ENCODE measurements at places on chromosomes 16 and 17.

DNA sequence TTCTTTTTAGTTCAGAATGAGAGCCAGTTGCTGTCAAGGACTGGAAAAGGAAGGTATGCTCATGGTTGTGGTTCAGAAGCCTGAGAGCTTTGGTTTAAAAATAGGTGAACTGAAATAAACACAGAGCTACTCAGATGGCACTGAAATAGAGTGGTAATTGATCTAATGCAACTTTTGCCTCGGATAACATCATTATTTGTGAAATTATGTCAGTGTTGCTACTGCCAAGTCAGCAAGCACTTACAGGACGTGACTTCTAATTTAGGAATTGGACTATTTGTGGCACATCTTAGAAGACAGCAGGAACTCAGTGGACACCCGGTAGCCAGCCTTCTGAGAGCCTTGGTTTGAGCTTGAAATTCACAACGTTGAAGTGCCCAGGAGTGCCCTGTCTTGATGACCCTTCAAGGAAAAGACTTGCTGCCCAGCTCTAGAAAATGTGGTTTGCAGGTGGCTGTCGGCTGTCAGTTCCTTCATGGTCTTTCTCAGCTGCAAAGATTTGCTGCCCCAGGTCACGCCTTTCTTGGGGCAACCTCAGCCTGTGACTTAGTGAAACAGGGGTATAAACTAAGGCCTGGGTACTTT is 42.0 kb upstream of the XYLT1 start:
- no peak for DNase-seq

- no peak for DNase-seq
These were observed 206.8 kb downstream of the PRKCA start for GRCh38 chr17:66508896-66509844.

DNA sequence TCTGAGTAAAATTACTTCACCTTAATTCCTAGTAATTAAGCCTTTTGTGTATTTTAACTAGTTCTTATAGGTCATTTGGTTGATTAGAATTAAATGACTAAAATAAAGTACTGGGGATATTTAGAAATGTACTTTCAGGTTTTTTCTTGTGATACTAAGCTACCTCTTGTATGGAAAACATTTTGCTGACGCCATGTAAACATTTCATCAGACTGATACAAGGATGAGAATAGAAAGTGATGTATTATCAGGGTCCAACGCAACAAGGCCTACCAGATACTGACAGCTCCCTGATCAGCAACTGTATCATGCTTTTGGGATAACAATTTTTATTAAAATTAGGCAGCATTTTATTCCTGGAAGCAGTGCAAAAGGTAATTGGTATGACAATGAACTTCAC is 1.7 kb downstream of the SMARCE1 start:
- no peak for DNase-seq

DNA sequence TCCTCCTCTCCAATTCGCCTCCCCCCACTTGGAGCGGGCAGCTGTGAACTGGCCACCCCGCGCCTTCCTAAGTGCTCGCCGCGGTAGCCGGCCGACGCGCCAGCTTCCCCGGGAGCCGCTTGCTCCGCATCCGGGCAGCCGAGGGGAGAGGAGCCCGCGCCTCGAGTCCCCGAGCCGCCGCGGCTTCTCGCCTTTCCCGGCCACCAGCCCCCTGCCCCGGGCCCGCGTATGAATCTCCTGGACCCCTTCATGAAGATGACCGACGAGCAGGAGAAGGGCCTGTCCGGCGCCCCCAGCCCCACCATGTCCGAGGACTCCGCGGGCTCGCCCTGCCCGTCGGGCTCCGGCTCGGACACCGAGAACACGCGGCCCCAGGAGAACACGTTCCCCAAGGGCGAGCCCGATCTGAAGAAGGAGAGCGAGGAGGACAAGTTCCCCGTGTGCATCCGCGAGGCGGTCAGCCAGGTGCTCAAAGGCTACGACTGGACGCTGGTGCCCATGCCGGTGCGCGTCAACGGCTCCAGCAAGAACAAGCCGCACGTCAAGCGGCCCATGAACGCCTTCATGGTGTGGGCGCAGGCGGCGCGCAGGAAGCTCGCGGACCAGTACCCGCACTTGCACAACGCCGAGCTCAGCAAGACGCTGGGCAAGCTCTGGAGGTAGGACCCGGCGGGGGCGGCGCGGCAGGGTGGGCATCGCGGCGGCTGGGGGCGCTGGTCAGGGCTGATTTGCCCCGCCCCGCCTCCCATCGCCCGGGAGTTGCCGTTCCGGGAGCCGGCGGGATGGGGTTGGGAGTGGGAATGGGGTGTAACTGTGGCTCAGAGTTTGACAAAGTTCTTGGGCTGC is 567 bp downstream of the SOX9 start:
- DNase-seq = no peak

DNA sequence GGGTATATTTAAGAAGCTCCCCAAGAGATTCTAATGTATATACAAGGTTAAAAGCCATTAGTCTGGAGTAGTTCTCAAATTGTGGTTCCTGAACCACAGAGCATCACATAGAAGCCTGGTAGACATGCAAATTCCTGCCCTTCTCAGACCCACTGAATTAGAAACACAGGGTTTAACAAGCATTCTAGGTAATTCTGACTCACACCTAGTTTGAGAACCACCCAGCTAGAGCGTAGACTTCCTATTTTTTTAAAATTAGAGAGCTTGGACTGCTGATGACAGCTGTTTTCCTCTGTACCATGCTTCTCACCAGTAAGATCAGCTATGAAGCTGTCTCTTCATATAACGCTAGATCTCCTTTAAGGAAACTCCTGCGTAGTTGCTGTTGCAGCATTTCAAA is 50.6 kb downstream of the HS3ST3B1 start:
- no peak for DNase-seq

- no peak for DNase-seq
These were observed 472 bp downstream of the GALNS start for GRCh38 chr16:88856122-88856827.

DNA sequence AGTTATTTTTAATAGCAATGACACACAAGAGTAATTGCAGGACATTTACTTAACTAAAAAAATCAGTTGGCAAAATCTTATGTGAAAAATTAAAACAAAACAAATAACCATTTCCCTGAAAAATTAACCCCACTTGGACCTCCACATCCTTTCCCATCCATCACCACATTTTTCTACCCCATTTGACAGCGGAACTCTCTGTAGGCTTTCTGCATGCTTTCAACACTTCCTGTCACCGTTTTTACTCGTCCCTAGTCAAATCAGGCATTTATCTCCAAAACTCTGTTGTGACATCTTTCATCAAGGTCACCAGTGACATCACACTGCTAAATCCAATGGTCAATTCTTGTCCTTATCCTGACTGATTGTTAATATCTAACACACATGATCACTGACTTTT is 27.5 kb downstream of the KCNJ16 start:
- DNase-seq = no peak

DNA sequence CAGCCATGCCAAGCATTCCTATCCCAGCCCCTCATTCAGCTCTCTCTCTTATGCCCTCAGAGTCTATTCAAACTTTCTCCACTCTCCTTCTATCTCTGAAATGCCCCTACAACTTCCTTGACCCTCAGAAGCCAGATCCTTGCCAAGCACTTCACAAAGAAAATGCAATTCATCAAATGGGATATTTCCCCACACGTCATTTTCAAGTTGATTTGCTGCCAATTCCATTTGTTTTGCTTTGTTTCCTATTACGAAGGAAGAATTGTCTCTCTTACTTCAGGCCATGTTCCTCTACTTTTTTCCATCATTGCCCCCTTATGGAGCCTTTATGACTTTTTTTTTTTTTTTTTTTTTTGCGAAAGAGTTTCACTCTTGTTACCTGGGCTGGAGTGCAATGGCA is 9.2 kb upstream of the ALOX12 start:
- DNase-seq = no peak

GRCh38 chr17:79018370-79018695 is 5.6 kb upstream of the C1QTNF1 start:
- no peak for DNase-seq

GRCh38 chr16:29665294-29666077 is 2.4 kb downstream of the SPN start:
- DNase-seq = no peak

- no peak for DNase-seq
These were observed 1.9 kb downstream of the ZNF652 start for GRCh38 chr17:49359990-49360795.

- DNase-seq = no peak
These were observed 118.9 kb downstream of the PARN start for GRCh38 chr16:14510939-14511799.

DNA sequence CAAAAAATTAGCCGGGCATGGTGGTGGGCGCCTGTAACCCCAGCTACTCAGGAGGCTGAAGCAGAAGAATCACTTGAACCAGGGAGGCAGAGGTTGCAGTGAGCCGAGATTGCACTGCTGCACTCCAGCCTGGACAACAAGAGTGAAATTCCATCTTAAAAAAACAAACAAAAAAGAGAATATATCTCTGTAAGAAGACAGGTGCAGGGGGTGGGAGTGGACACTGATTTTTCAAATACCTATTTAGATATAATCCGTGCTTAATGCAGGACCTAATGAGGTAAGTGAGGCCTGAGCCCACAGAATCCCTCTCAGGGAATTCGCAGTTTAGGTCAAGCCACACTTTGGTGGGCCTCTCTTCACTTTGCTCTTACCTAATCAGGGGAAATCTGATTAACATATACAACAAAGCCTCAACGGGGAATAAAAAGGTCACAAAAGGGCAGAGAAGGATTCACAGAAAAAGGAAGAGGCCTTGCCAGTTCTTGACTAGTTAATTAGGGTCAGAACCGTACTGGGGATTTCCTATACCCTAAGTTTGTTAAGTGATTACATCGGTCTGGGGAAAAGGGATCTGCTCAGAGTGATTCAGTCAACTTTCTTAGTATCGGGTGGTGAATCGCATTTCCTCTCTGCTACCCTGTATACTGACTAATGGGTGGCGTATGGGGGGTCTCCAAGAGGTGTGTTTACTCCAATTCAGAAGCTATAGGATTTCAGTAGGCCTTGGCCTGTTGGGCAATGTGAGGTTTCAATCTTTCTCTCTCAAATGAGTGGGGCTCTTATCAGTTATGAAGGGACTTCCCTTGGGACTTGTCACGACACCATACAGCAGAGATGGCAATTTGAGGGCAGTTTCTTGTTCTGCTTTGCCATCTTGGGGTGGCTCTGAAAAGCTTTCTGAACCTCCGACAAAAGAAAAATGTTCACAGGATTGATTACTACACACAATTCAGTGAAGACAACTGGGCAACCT is 1.9 kb upstream of the NFAT5 start:
- peak; percentile 19 for DNase-seq

DNA sequence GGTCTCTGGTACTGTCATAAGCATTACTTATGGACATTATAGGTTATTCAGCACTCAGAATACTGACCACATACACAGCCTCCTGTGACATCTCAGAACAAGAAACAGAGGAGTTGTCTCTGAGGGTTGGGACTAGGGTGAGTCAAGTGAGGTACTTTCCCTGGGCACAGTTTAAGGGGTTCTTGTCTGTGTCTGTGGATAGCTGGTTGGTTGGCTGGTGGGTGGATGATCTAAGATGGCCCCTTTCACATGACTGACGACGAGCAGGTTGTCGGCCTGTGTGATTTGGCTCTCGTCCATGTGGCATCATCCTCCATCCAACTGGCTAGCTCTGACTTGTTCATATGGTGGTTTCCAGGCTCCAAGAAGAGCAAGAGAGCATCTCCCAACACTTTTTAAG is 163.9 kb downstream of the PRKCB start:
- peak; percentile 55 for DNase-seq

- no peak for DNase-seq
These were observed 61.1 kb downstream of the RPA1 start for GRCh38 chr17:1890758-1891450.

DNA sequence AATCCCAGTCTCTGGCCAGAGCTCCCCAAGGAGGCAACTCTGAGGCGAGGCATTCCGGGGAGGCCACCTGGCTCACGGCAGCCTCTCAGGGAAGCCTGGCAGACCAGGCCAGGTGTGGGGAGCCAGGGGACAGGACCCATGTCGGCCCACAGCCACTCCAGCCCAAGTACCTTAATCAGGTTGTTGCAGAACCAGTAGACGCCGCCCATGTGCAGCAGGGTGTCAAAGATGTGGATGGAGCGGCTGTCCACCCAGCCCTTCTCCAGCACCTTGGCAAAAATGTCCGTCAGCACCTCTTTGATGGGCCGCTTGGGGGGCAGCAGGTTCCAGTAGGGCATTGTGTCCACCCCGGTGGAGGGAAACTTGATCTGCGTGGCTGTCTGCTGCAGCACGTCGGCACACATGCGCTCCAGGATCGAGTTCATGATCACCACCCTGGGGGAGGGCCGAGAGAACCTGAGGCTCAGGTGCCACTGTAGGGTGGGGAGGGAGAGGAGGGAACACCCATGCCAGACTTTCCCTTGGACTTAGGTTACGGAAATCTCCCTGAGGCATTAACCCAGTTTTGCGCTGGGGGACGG is 7.8 kb downstream of the CSF3 start:
- no peak for DNase-seq

DNA sequence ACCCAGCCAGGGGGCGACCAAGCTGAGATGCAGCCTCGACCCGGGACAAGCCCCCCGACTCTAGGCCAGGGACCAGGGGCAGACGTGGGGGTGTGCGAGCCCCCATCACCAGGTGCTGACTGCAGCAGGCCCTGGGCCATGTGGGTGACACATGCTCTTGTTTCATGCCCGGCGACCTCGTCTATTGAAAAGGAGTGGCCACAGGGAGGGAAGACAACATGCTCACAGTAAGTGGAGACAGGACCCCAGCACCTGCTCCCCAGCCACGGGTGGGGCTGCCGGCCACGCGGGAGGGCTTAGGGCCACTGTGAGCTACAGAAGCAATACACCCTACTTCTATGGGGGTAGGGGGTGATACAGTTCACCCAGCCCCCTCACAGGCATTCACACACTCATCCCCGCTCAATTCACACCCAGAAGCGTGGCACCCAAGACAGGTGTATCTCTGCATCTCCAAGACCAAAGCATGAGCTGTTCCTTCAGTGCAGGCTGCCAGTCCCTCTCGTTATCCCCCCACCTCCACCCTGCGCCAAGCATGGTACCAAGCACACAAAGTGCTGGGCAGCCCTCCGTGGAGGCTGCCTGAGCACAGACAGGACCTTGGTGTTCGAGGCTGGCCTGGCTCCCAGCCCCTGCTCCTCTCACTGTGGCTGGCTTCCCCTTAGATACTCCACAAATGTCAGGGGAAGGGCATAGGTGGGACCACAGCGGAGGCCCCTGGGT is 13.6 kb downstream of the VASN start:
- no peak for DNase-seq

DNA sequence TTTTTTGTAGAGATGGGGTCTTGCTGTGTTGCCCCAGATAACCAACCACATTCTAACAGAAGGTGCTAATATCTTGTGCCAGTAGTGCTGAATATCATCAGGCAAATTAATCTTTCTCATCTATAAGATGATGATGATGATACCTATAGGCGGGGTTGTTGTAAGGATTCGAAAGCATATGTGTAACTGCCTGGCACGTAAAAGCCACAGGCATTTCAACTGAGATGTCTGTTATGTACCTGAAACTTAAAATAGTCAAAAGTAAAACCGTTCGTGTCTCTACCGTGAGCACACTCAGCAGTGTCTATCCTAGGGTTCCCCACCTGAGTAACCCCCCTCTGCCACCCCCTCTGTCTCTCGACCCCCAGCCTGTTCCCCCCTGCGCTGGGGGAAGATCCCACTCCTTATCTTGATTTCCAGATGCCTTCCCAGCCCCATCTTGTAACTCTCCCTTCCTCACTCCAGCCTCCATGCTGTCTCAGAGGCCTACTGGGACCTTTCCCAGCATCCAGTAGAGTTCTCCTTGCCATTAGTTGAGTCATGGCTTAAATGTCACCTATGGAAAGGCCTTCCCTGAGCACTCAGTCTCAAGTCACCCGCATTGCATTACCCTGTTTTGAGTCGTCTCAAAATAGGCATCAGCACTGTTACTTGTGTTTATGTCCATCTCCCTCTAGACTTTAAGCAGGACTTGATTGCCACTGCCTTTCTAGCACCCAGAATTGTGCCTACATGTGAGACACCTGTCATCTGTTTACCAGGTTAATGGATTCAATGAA is 34.1 kb downstream of the CDRT15 start:
- DNase-seq = no peak

Measured in activated CD8-positive, alpha-beta memory T cell treated with anti-CD3 and anti-CD28 coated beads for 48 hours (primary cell).